ENCODE measurements at places on chromosomes 11 and 22.
A peak's percentile ranks its signal among the peaks of the same experiment; 100 is the strongest.

GRCh38 chr11:76792505-76793264 lies 9.5 kb downstream of the TSKU start:
- DNase-seq, result no peak

DNA sequence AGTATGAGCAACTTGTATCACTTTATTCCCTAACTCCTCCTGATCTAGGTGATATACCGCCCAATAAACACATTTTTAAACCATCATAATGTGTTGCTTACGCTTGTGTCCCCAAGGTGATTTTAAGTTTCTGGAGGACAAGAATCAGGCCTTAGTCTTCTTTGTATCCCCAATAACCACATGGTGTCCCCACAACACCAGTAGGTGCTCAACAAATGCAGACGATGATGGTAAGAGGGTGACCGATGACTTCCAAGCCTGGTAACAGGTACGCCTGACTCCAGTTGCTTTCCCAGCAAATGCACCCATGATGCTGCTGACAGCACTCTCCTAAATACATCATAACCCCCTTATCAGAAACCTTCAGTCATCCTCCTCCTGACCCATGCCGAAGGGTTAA lies 64.2 kb downstream of the EFCAB6 start:
- DNase-seq, result no peak

GRCh38 chr22:40348025-40348658 lies 1.8 kb downstream of the ADSL start:
- DNase-seq, result peak; percentile 67

DNA sequence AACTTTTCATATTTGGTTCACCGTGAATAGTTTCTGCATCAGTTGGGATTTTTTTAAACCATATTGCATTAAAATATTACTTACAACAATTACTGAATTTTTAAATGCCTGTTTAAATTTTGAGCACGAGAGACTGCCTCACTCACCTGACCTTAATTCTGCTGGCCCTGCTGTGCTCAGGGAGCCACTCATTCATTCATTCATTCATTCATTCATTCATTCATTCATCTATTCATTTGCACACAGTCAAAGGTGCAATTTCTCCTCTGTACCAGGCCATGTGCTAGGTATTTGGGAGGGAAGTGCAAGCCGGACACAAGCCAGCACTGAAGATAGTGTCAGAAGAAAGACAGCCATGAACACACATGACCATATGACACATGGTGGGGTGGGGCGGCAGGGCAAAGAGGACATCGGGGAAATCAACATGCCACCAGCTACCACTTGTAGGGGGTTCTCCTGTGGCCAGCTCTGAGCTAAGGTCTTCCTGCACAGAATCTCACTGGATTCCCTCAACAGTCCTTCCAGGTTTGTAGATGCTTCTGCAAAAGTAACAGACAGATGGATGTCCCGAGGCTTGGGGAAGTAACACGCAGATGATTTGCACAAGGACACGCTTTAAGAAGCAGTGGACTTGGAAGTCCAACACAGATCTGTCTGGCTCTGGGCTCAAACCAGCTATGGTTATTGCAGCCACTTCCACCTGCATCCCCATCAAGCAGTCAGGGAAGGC lies 568 bp upstream of the CSF2RB start:
- no peak for DNase-seq

DNA sequence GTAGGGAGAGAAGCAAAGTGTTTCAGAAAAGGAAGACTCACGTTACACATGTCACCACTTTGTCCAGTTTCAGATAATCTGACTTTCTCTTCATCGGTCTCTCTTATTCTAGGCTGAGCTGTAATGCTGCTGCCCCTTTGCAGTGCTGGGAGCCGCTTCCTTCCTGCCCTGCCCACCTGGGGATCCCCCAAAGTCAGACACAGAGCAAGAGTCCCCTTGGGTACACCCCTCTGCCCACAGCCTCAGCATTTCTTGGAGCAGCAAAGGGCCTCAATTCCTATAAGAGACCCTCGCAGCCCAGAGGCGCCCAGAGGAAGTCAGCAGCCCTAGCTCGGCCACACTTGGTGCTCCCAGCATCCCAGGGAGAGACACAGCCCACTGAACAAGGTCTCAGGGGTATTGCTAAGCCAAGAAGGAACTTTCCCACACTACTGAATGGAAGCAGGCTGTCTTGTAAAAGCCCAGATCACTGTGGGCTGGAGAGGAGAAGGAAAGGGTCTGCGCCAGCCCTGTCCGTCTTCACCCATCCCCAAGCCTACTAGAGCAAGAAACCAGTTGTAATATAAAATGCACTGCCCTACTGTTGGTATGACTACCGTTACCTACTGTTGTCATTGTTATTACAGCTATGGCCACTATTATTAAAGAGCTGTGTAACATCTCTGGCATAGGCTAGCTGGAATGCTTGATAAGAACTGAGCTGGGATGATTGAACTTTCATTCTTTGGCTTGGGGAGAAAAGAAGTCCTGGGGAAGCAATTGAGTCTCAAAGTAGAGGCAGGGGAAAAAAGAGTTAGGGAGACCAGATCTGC lies 31.2 kb upstream of the SMIM35 start:
- DNase-seq, result peak; percentile 13

DNA sequence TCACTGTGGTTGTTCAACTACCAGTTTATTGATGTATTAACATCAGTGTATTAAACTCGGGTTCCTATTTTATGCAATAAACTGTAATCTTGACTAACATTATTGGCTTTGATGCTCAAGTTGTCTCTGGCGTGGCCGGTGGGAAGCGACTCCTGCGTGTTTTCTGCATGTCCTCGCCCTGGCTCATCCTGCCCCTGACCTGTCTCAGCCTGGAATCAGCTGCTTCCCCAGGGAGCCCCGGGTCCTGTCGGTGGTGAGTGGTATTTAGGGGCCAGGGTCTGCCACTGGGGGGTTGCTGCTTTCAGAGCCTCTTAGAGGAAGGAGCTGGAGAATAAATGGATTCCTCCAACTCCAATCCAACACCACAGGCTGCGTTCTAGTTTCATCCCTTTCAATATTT lies 22.5 kb downstream of the IFITM10 start:
- DNase-seq, result no peak

GRCh38 chr11:111697933-111698371 lies 68.2 kb downstream of the PPP2R1B start:
- no peak for DNase-seq

- DNase-seq, result no peak
Observed at GRCh38 chr22:39706376-39707140, 136.0 kb downstream of the CACNA1I start.

DNA sequence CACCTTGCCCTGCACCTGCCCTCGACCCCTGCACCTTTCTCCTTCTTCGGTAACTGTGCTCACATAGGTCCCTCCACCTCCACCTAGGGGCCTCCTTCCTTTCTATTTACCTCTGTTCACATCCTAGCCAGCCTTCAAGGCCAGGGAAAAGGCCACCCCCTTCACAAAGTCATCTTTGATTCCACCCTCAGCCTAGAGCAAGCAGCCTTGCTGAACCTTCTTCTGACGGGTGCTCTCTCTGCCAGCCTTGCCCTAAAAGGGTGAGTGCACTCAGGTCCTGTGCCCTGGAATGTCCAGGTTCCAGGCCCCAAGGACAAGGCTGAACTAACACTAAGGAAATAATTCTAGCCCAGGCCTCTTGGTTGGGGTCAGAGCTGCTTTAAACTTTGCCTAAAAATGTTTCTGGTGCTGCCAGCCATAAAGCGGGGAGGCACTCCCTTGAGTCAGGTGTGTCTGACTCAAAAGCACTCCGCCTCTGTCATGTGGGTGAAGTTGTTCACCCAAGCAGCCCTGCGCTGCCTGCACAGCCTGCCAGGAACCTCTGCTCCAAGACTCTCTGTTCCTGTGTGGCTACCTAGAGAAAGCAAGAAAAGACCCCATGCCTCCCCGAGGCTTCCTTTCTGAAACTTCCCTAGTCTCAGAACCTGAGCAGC lies 9.2 kb upstream of the FAM83F start:
- DNase-seq, result peak; percentile 45

GRCh38 chr11:36868380-36868779 lies 270.3 kb upstream of the RAG2 start:
- DNase-seq, result no peak

DNA sequence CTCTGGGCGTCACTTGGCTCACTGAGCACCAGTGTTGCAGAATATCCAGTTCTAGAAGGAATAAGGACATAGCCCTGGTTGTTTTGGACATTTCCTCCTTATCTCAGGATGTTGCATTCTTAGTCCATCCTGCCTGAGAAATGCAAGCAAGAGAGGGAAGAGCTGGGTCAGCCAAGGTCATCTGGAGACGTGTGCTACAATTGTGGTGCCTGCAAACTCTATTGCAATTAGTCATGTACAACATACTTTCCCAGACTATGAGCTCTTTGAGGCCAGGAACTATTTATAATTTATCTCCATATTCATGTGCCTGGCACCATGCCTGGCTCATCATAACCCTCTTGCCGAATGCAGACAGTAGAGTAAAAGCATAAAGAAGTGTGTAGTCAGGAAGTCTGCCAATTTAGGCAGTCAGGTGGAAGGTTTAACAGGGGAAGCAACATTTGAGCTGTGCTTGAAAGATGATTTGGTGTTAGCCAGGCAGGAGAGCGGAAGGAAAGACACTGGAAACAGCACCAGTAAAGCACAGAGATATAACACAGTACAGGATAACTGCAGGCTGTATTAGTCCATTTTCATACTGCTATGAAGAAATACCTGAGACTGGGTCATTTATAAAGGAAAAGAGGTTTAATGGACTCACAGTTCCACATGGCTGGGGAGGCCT lies 129.4 kb upstream of the PAX6 start:
- no peak for DNase-seq

DNA sequence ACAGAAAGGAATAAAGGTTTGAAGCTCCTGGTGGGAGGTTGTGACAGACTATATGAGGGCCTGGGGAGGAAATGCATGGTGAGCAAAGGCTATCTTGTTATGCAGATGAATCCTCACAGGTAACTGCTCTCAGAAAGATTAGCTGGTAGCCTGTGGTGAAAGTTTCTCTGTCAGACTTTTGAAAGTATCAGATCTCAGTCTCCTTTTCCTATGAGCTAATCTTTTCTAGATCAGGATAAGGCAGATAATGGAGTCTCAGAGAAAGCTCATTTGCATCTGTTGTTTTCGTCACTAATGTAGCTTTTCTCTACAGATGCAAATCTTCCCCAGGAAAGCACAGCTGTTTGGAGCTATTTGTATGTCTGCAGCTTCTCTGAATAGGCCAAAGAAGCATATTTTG lies 21.0 kb upstream of the OR6X1 start:
- DNase-seq, result no peak

GRCh38 chr11:12199231-12199948 lies 89.0 kb downstream of the MICAL2 start:
- DNase-seq, result no peak

DNA sequence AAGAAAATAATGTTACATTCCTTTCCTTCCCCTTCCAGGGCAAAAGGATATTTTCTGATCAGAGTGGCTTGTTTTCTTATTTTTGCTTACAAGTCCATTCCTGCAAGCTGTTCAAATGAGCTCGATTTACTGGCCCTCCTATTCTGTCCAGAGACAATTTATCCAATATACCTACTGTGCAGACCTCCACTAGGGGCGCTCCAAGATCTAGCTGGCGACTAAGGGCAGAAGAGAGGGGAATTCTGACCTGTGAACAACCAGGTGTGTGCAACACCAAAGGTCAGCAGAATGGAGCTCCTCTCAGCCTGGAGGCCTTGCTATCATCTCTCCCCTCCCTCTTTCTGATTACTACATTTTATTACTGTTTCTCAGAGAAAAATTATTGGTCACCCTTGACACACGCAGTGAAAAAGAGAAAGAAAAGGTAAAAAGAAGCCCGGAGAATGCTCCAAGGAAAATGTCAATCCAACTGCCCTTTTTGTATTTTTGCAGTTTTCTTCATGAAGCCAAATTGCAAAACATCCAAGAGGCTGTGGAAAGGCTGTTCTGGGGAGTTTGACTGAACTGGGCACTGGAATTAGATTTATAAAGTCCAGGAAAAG lies 3.2 kb downstream of the SEZ6L start:
- peak; percentile 35 for DNase-seq

DNA sequence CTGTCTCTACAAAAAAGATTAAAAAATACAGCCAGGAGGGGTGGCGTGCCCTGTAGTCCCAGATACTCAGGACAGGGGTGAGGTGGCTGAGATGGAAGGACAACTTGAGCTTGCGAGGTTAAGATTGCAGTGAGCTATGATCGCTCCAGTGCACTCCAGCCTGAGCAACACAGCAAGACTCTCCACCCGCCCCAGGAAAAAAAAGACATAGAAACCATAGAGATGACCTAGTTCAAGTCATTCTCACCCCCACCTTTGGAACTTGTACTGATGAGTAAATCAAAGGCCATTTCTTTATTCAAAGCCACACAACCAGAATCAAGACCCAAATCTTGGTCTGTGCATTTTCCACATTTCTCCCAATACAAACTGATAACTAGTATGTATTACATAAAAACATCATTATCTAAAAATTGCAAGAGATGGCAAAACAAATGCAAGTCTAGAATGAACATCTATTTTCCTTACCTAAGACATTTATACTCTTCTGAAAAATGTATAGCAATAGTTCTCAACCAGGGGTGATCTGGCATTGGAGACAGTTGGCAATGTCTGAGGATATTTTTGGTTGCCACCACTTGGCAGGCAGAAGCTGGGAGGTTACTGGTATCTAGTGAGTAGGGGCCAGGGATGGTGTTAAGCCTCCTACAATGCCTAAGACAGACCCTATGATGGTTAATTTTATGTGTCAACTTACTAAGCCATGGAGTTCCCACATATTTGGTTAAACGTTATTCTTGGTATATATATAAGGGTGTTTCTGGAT lies 34.6 kb downstream of the LGR4 start:
- DNase-seq, result no peak

Measured in stimulated activated naive CD8-positive, alpha-beta T cell treated with anti-CD3 and anti-CD28 coated beads, Interleukin-15, Interleukin-2, amounts not matched to agents 100 U/mL and 50 U/mL, for 24 hours (primary cell).